Activated CD4-positive, alpha-beta T cell treated with anti-CD3 and anti-CD28 coated beads for 36 hours (primary cell): ENCODE measurements at places on chromosomes 12 and 14. TPM values are rescaled to one million over a fixed set of nuclear protein-coding genes. Genes with fewer than 3 reads are reported as not detected.
A peak's percentile ranks its signal among the peaks of the same experiment; 100 is the strongest.

- no peaks in the 10 kb centered on the region for H3K27me3 ChIP-seq
- peaks cover 30% of the 10 kb centered on the region for H3K4me1 ChIP-seq
Measured at GRCh38 chr12:79848339-79848738, 86.6 kb downstream of the PPP1R12A start.

- peaks cover 16% of the 10 kb centered on the region for H3K4me1 ChIP-seq
- no peaks in the 10 kb centered on the region for H3K27me3 ChIP-seq
- H3K27ac ChIP-seq = no peak overlapping the region
- no peak for DNase-seq
- no peaks in the 10 kb centered on the region for H3K36me3 ChIP-seq
Measured at GRCh38 chr12:40012711-40013110, 93.2 kb downstream of the SLC2A13 start.

- H3K27ac ChIP-seq = peak overlapping the region; percentile 16
- H3K36me3 ChIP-seq = peaks cover 25% of the 10 kb centered on the region
- peaks cover 51% of the 10 kb centered on the region for H3K4me1 ChIP-seq
- DNase-seq = no peak
- no peaks in the 10 kb centered on the region for H3K27me3 ChIP-seq
Measured at GRCh38 chr12:1587927-1588574, 6.3 kb downstream of the FBXL14 start.

GRCh38 chr12:106174876-106175275 lies 36.1 kb upstream of the NUAK1 start:
- DNase-seq = no peak
- H3K4me3 ChIP-seq = no peak overlapping the region

TCL1B gene
- total RNA-seq = not detected

LRFN5 gene
- not detected for total RNA-seq

SCARB1 gene
- 24.1 TPM for total RNA-seq

CCDC175 gene
- not detected for total RNA-seq
